ENCODE measurements at places on chromosomes 3 and 15. TPM values are rescaled to one million over a fixed set of nuclear protein-coding genes. Genes with fewer than 3 reads are reported as not detected.

The ELL3 gene
- 3.6 TPM for total RNA-seq

The KIF15 gene
- 1.3 TPM for total RNA-seq

The GOLGB1 gene
- total RNA-seq: 48.0 TPM

The SERINC4 gene
- total RNA-seq: 0.12 TPM

The ZNF662 gene
- 6.7 TPM for total RNA-seq

The NPAP1 gene
- total RNA-seq: not detected

The GPR176 gene
- 326 TPM for total RNA-seq

The ESYT3 gene
- 0.97 TPM for total RNA-seq

The LRRC31 gene
- not detected for total RNA-seq

The CIDEC gene
- total RNA-seq: not detected

The ZPLD1 gene
- total RNA-seq: not detected

The EXD1 gene
- not detected for total RNA-seq

The WHAMM gene
- 6.9 TPM for total RNA-seq

The SCN11A gene
- total RNA-seq: under 0.01 TPM

The NKIRAS1 gene
- 21.7 TPM for total RNA-seq

The TMEM45A gene
- 48.7 TPM for total RNA-seq

The HGD gene
- not detected for total RNA-seq

The OR5H1 gene
- total RNA-seq: not detected
